ENCODE measurements at places on chromosomes 13 and 19.

GRCh38 chr19:29517946-29518345 lies 7.8 kb upstream of the VSTM2B start:
- no peak for DNase-seq

- DNase-seq = no peak
Measured at GRCh38 chr13:55091172-55091571, 2049.5 kb upstream of the PRR20A start.

DNA sequence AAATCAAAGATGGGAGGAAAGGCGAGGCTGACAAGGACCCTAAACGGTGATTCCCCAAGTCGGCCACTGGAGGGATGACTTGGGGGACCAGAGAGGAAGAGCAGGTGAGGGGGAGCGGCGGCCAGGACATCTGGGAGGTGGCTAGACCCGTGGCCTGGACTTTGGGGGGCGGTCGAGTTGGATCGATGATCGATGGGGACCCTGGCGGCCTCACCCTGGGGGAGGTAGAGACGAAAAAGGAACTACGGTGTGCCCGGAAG lies 7.7 kb upstream of the CIRBP start:
- no peak for DNase-seq

DNA sequence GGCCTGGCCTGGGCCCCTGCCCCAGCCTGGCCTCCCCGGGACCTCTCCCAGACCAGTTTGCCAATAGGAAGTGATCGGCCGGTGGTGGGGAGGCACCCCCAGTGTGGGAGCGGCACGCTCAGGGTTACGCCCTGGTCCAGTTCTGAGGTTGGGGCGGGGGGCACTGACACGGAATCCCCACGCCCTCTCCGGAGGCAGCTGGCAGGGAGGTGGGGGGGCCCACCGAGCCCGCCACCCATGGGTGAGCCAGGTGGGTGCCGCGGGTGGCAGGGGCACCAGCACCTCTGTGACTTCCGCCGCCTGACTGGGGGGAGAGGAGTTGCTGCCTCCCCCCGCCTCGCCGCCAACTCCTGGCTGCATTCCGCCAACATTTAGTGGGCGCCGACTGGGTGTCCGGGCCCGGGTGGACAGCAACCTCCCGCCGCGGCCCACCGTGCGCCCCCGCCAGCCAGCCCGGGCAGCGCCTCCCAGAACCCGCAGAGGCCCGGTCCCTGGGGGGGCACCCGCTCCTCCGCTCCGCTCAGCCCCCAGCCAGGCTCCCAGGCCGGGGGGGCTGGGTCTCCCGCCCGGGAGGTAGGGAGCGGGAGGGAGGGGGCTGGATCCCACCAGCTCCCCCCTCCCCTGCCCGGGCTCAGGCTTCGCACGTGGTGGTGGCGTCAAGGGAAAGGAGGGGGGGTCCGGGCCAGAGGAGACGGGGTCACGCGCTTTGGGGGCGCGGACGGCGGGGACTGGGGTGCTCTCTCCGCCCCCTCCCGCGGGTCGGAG lies 2.0 kb downstream of the ZBTB7A start:
- no peak for DNase-seq

GRCh38 chr19:18194554-18195238 lies 1.7 kb downstream of the MPV17L2 start:
- no peak for DNase-seq

DNA sequence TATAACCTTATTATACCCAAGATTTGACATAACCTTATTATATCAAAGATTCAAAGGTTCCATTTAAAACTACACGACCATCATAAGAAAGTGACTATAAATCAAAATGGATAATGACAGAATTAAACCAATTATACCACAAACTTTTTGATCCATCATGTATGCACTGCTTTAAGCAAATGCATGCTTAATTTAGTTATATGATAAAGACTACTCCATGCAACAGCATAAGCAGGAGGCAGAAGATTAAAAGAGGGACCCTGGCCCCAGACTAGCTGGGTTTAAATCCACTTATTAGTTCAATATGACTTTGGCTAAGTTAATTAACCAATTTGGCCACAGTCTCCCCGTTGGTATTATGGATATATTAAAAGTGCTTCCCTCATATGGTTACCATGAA lies 11.4 kb downstream of the EFNB2 start:
- DNase-seq = no peak

DNA sequence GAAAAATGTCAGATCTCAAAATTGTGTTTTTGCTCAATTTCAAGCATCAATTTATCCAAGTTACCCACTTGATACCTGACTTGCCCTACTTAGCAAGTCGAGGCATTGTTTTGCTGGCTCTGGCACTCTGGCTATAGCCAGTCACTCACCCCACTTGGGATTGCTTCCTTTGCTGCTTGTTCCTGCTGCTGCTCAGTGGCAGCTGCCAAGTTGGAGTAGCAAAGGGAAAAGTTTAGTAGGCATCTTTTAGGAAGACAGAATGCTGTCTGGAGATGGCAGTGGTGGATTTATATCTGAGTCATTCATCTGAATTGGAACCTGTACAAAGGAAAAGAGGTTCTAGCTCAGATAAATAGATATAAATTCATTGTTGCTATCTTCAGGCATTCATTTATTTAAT lies 41.2 kb downstream of the PCCA start:
- DNase-seq = peak; percentile 39

DNA sequence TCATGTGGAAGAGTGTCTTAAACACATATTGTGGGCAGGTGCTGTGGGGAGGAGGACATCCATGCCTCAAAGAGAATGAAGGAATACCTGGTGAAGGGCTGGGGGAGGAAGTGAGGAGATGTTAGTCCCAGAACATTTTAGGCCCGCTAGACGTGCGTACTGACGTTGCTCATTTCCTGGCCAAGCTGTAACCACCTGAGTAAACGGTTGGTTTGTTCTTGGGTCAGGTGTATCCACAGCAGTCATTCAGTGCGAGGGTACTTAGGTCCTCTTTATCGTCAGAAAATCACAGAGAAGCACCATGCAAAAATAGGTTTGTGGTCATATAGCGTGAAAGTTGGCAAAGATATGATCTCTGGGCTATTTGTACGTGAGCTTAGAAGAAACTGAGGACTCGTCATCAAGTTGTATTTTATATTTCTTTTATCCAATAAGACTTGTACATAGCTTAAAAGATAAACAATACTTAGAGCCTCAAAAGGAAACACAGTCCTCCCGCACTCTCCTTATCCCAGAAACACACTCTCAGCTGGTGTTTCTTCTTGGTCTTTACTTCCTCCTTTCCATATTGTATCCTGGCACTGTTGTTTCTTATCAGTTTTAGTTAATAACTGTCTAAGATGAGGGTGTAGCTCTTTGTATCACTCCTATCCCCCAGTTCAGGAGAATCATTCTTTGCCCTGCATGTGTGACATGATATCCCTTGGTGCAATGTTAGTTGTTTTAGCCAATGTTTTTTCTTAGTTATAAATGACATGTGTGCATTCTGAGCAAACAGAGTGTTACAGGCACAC lies 52.0 kb downstream of the ARHGEF7 start:
- DNase-seq = no peak

- no peak for DNase-seq
Measured at GRCh38 chr13:26497968-26498511, 59.4 kb upstream of the WASF3 start.

GRCh38 chr19:21256722-21257121 lies 72.5 kb downstream of the ZNF708 start:
- DNase-seq = no peak

GRCh38 chr13:30140973-30141372 lies 166.4 kb downstream of the KATNAL1 start:
- DNase-seq = no peak

DNA sequence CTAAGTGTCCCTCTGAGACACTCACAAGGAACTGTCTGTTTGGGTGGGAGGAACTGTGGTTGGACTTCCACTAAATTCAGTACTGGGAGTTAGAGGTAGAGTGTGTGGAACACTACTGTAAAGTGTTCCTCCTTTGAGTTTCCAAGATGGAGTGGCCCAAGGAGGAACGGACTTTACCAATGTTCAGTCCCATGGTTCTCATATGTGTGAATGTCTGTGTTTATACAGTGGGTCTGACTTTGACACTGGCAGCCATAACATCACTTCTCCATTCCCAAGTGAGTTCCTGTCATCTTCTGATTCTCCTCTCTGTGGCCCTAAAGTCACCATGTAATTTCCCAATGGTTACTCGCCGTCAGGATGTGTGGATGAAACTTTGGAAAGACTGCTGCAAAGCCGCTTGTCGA lies 136.8 kb upstream of the SERP2 start:
- no peak for DNase-seq

DNA sequence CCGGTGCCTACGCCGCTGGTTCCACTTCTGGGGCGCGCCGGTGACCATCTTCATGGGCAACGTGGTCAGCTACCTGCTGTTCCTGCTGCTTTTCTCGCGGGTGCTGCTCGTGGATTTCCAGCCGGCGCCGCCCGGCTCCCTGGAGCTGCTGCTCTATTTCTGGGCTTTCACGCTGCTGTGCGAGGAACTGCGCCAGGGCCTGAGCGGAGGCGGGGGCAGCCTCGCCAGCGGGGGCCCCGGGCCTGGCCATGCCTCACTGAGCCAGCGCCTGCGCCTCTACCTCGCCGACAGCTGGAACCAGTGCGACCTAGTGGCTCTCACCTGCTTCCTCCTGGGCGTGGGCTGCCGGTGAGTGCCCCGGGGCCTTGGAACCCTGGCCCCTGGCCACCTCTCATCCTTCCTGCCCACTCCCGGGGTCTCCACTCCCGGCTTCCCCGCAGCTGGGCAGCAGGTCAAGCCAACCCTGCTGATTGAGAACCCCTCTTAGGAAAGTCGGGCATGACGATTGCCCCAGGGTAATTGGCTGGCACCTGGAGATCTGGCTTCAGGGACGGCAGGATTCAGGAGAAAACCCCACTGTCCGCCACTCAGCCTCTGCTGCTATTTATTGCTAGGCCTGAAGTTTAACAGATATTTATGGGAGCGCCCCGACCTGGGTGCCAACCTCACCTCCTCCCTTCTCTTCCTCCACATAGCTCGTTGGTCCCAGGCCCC lies 39.1 kb downstream of the TRPM4 start:
- DNase-seq = no peak

DNA sequence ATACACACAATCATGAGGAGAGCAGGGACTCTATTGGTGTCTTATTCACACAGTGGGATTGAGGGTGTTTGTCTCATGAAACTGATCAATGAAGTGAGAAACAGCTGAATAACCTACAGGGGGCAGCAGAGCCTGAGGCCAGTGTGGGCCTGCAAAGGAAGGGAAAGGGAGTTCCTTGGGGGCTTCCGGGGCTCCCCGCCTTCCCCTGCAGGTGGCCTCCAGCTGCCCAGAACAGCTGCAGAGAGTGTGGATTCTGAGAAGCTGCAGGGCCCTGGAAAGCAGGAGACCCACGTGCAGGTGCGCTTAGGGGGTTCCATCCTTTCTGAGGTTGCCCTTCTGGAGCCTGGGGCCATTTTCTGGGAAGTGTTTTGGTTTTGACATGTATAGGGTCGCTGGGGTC lies 20.1 kb downstream of the ZNF763 start:
- DNase-seq = no peak

- DNase-seq = no peak
Measured at GRCh38 chr13:49632156-49632555, 3.8 kb downstream of the ARL11 start.

DNA sequence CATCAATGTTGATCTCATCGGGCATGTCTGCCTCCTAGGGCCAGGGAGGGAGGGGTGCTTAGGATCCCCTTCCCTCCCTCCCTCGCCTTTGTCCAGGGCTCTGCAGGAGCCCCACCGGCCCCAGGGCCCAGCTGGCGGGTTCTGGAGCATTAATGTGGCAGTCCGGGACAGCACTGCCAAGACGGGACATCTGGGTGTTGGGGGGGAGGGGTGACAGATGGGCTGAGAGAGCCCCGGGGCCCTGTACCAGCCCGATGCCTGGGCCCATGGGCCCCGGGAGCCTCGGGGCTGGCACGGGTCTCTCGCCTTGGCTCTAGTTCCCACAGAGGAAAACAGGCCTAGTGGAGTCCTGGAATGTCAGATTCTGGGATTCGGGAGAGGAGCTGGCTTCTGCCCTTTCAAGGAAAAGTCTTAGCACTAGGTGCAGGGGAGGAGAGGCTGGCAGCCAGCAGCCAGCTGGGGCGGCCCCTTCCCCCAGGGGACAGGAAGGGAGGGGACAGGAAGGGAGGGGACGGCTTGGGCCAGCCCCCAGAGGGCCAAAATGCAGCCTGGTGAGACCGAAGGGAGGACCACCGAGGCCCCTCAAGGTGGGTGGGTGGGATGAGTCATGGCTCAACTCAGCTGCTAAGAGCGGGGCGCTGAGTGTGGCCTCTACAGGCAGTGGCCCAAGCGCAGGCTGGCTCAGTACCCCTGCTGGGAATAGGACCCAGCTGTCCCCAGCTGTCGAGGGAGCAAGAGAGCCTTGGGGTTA lies 3.1 kb downstream of the PPP1R14A start:
- no peak for DNase-seq

- DNase-seq = no peak
Measured at GRCh38 chr19:31058676-31059340, 290.4 kb downstream of the TSHZ3 start.

GRCh38 chr19:802498-803098 lies 5.3 kb downstream of the PTBP1 start:
- no peak for DNase-seq

- DNase-seq = no peak
Measured at GRCh38 chr19:55275851-55276719, 3.8 kb downstream of the HSPBP1 start.

- no peak for DNase-seq
Measured at GRCh38 chr13:42377640-42378382, 105.9 kb downstream of the AKAP11 start.

DNA sequence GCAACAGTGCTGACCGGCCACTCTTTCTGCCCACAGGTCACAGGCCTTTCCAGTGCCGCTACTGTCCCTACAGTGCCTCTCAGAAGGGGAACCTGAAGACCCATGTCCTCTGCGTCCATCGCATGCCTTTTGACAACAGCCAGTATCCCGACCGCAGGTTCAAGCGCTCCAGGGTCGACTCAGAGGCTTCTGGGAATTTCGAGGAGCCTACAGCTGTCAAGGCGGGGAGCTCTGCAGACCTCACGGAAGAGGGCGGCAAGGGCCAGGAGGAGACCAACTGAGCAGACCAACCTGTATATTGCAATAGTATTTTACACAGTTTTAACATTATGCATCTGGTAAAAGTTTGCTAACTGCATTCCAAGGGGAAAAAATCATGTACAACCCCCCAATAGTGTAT lies 338.5 kb downstream of the ZNF536 start:
- DNase-seq = no peak

DNA sequence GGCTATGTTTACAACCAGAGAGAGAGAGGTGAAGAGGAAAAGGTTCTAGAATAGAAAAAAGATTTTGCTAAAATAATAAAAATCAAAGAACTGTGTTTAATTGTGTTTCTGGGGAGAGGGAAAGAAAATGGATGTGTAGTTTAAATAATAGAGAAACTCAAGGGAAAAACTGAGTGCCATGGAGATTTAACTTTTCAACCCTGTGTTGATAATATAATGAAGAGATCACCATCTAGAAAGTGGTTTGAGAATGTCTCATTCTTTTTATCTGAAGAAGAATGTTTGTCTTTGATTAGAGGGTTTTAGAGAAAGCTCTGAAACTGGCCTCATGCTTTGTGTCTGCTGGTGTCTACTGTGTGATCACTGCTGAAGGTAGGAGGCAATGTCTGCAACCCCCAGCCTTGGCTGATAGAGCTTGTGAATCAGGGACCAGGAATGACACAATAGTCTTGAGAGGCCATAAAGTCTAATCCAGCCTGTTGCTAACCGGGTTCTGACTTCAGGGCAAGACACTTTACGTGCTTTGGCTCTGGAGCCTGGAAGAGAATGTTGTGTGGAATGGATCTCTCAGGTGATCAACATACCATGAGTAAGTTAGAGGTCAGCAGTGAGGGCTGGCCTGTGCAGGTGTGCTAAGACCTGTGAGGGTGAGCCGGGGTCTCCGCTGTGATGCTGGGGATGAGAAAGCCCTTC lies 5.4 kb downstream of the COL4A2 start:
- DNase-seq = peak; percentile 93
